ENCODE measurements at places on chromosomes 4 and X.

- DNase-seq, result no peak
These were observed 103.7 kb downstream of the SORCS2 start for GRCh38 chr4:7295911-7296660.

DNA sequence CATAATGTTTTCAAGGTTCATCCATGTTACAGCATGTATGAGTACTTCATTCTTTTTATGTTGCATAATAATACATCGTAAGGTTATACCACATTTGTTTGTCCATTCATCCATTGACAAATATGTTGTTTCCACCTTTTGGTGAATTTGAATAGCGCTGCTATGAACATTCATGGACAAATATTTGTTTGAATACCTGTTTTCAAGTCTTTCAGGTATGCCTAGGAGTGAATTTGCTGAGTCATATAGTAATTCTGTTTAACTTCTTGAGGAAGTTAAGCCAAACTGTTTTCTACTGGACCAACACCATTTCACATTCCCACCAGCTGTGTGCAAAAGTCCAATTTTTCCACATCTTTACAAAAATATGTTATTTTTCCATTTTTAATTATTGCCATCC, 31.5 kb downstream of the IRS4 start:
- DNase-seq, result no peak

GRCh38 chrX:125681058-125681457, 361.4 kb downstream of the TEX13C start:
- no peak for DNase-seq

DNA sequence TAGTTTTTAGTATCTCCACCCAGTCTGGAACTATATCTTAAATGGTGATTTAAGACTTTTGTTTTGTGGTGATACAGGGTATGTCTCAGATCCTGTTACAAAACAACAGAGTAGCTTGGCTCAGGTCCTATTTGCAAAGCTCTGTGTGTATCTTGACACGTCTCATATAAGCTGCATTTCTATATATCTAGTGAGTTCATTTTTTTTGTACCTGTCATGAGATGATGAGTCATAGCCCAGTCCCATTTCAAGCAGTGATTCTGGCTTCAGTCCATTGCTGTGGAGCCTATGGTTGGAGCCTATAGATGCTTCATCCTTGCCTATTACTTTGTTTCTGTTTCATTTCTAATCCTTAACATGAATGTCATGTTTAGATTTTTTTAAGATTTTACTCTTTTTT, 23.0 kb downstream of the GRXCR1 start:
- DNase-seq, result no peak

DNA sequence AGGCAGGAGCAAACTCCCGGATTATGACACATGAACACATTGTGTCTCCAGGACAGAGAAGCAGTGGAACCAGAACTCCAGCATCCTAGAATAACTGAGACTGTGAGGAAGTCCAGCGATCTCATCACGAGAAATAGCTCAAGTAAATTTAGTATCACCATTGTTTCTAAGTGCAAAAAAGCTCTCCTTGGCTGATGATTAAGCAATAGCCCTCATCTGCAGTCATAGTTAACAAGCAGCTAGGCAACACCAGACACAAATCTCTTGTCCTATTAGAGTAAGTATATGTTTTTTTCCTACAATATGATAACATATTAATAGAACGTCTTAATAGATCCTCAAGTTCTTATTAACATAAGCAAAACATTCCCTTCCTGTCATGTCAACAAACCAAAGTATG, 2.4 kb upstream of the CFAP299 start:
- DNase-seq, result no peak

- no peak for DNase-seq
These were observed 116.5 kb downstream of the COL25A1 start for GRCh38 chr4:109185951-109186350.

GRCh38 chr4:87839592-87839946, 6.8 kb downstream of the MEPE start:
- no peak for DNase-seq

DNA sequence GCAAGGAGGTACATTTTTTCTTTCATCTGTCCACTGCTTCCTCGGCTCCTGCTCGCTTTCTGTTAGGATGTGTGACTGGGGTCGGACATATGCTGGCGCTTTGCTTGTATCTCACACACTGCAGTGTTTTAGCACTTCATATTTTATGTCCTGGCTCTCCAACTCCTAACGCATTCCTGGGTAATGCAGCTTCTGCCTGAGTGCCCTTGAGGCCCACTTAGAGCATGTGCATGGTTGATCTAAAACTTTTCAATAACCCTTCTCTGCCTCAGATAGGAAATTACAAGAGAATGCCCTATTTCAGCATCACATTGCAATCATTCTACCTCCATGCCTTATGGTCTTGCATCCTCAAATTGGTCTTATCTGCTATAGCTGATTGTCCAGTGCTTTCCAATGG, 65.3 kb downstream of the NEIL3 start:
- no peak for DNase-seq

DNA sequence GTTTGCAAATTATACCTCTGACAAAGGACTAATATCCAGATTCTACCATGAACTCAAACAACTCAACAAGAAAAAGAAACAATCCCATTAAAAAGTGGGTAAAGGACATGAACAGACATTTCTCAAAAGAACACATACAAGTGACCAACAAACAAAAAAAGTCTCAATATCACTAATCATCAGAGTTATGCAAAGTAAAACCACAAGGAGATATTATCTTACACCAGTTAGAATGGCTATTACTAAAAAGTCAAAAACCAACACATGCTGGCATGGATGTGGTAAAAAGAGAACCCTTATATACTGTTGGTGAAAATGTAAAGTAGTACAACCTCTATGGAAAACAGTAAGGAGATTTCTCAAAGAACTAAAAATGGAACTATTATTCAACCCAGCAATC, 234.4 kb downstream of the NKX6-1 start:
- DNase-seq, result no peak

DNA sequence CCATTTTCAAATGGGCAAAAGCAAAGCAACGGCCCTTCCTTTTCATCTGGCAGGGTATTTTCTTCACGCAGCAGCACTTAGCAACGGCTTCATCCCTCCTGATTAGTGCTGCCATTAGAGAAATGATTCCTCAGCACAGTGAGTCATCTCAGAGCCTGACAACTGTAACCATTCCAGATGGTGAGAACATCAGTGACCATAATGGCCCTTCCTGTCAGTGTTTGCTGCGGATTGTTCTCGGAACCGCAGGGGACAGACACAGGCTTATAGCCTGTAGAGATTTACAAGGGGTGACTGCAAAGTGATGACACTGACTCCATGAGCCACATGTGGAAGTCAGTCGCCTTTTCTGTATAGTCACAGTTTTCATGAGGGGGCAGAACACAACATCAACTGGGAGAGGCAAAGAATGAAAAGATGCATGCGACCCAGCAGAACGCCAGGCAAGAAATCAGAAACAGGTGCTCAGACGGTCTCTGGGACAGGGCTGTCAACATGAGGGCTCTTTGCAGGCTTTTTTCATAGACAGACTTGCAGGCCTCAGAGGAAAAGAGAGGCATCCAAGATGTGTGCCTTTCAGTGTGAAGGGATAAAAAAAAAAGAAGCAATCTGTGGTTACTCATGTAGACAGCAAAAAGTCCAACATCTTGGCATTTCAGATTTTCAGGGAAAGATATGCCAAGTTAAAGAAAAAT, 69.9 kb upstream of the FBXW7 start:
- no peak for DNase-seq

GRCh38 chrX:154797006-154797405, 8.3 kb downstream of the MPP1 start:
- DNase-seq, result no peak

GRCh38 chr4:112156112-112156511, 10.9 kb downstream of the FAM241A start:
- no peak for DNase-seq

- no peak for DNase-seq
These were observed 729 bp upstream of the IRF2 start for GRCh38 chr4:184475096-184475461.

- DNase-seq, result no peak
These were observed 469.9 kb downstream of the PCDH10 start for GRCh38 chr4:133618963-133619362.

GRCh38 chrX:113539599-113540356, 699.1 kb upstream of the AMOT start:
- no peak for DNase-seq

GRCh38 chrX:43505769-43506168, 150.3 kb upstream of the MAOA start:
- DNase-seq, result no peak

DNA sequence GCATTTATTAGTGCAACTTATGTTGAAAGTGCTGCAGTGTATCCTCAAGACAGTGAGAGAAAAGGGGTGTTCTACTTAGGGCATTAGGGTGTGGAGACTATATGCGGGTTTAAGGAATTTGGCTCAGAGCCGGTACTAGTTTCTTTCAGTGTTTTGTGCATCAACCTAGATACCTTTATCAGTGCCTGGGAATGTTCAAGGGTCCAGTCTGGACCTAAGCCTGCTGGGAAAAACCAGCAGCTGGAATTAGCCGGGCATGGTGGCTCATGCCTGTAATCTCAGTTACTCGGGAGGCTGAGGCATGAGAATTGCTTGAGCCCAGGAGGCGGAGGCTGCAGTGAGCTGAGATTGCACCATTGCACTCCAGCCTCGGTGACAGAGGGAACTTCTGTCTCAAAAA, 7.4 kb downstream of the PHEX start:
- no peak for DNase-seq

GRCh38 chr4:83285055-83285407, 433 bp upstream of the COQ2 start:
- no peak for DNase-seq

Data from NCI-H2171 (cell line).